ENCODE measurements at places on chromosomes 2 and 18. TPM values are rescaled to one million over a fixed set of nuclear protein-coding genes. Genes with fewer than 3 reads are reported as not detected.

CNGA3 gene
- 0.44 TPM for total RNA-seq

TSPYL6 gene
- total RNA-seq: not detected

MYCN gene
- 0.30 TPM for total RNA-seq

MC4R gene
- total RNA-seq: not detected

IL37 gene
- not detected for total RNA-seq

IL1R1 gene
- 65.8 TPM for total RNA-seq

CTAGE1 gene
- total RNA-seq: not detected

FZD7 gene
- 3.3 TPM for total RNA-seq

DNA sequence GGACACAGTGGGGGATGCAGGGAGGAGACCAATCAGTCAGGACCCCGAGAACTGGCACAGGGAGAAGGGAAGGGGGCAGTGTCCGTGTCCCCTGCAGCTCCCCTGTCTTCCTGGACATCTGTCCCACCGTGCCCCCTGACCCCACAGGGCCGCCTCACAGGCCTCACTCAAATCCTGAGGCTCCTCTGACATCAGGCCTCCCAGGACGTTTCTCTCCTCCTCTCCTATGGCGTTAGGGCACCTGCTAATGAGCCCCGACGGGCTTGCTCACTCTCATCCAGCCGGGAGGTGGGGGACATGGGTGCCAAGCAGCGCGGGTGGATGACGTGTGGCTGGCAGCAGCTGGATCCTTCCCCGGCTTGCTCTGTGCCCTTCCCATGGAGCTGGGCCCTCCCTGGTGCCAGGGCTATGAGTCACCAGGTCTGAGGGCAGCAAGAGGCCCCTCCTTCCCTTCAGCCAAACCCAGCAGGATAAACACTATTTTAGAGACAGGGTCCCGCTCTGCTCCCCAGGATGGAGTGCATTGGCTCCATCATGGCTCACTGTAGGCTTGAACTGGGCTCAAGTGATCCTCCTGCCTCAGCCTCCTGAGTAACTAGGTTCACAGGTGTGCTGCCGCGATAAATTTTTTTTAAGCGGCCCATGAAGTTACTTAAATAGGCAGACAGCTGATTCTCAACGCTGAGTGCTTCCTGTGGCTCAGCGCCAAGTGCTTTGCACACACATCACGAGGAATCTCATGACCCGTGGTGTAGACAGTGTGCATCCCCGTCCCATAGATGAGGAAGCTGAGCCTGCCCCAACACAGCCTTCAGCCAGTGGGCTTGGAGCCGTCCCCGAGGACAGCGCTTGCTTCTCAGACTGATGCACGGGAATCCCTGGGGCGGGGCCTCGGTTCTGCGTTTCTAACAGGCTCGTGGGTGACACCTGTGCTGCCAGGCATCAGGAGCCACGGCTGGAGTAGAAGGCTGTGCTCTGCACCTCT is 64.5 kb upstream of the HDAC4 start:
- H3K27me3 ChIP-seq: no peaks in the 10 kb centered on the region
- H3K36me3 ChIP-seq: no peaks in the 10 kb centered on the region
- H3K27ac ChIP-seq: peak overlapping the region; percentile 81
- H3K4me1 ChIP-seq: peaks cover 36% of the 10 kb centered on the region
- H3K4me3 ChIP-seq: no peak overlapping the region

GRCh38 chr2:12705742-12706141 is 11.0 kb upstream of the TRIB2 start:
- no peaks in the 10 kb centered on the region for H3K36me3 ChIP-seq
- no peaks in the 10 kb centered on the region for H3K27me3 ChIP-seq
- no peak overlapping the region for H3K27ac ChIP-seq
- no peak overlapping the region for H3K4me3 ChIP-seq
- DNase-seq: no peak

DNA sequence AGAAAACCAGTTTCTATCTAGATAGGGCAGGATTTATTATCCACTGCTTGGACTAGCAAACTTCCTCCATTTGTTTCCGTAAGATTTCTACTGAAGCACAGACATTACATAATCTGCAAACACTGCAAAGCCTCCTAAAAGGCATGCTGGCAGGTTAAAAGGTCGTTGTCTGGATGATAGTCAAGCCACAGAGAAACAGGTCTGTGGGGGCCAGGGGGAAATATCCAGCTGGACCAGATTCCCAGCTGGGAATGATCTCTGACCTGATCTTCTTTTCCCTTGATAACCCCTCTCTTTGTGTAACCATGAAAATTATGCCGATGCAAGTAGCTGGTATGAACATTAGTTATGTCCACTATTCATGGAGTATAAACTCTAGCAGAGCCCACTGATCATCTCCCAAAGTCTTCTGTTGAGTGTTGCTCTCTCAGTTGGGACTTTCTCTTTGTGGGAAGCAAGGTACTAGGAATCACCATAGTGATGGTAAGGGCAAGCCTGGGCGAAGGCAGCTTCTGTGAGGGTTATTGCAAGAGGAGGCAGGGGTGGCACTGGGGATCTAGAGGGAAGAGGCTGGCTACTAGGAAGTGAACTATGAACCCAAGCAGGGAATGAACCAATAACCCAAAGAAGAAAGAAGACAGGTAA is 61.3 kb downstream of the GDF7 start:
- H3K27me3 ChIP-seq: no peaks in the 10 kb centered on the region
- H3K4me3 ChIP-seq: no peak overlapping the region
- peaks cover 8% of the 10 kb centered on the region for H3K4me1 ChIP-seq
- no peak overlapping the region for H3K27ac ChIP-seq
- no peaks in the 10 kb centered on the region for H3K36me3 ChIP-seq
- DNase-seq: no peak

- no peaks in the 10 kb centered on the region for H3K36me3 ChIP-seq
- no peak for DNase-seq
- no peaks in the 10 kb centered on the region for H3K27me3 ChIP-seq
- H3K4me1 ChIP-seq: no peaks in the 10 kb centered on the region
- no peak overlapping the region for H3K27ac ChIP-seq
Measured at GRCh38 chr2:58638256-58638805, 397.2 kb upstream of the FANCL start.

DNA sequence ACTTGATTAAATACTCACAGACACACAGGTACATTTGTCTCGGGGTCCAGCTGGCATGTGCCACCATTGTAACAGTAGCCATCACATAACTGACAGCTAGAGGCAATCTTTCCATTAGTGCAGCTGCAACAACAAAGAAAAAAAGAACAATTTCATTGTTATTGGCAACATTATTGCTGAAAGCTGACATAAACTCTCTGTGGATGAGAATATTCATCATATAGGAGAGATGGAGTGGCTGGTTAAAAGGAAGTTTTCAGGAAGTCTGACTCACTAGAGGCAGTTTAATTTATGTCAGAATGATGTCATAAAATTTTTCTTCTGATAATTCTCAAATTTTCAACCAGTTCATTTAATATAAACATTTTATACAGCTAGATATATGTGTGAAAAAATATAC is 1490.0 kb upstream of the NXPH2 start:
- H3K27ac ChIP-seq: no peak overlapping the region
- no peak for DNase-seq

DNA sequence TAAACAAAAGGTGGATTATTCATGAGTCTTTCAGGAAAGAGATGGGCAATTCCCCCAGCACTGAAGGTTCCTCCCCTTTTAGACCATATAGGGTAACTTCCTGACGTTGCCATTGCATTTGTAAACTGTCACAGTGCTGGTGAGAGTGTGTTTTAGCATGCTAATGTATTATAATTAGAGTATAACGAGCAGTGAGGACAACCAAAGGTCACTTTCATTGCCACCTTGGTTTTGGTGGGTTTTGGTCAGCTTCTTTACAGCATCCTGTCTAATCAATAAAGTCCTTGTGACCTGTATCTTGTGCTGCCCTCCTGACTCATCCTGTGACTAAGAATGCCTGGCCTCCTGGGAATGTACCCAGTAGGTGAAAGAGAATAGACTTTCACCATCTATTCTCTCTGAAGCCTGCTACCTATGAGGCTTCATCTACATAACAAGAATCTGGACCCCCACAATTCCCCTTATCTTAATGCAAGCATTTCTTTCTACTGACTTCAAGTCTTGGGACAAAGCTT is 148.7 kb downstream of the CABLES1 start:
- H3K4me3 ChIP-seq: no peak overlapping the region
- no peak for DNase-seq
- no peaks in the 10 kb centered on the region for H3K27me3 ChIP-seq
- peaks cover 34% of the 10 kb centered on the region for H3K4me1 ChIP-seq

DNA sequence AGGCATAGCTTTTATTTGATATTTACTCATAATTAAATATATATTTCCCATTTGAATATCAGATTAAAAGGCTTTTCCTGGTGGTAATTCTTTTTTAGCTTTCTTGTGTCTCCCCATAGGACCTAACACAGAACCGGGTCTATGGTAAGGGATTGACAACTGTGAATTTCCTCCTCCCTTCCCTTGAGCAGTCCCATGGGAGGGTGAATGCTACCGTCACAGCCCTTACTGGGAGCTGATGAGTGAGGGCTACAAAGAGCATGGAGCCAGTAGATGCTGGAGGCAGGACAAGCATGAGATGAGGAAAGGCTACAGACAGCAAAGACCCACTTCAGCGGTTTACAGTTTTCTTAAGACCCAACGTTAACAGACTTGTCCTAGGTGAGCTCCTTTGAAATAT is 170.6 kb upstream of the EPAS1 start:
- no peak for DNase-seq
- no peaks in the 10 kb centered on the region for H3K36me3 ChIP-seq
- H3K4me1 ChIP-seq: peaks cover 8% of the 10 kb centered on the region
- no peak overlapping the region for H3K27ac ChIP-seq
- H3K27me3 ChIP-seq: no peaks in the 10 kb centered on the region
- no peak overlapping the region for H3K4me3 ChIP-seq

DNA sequence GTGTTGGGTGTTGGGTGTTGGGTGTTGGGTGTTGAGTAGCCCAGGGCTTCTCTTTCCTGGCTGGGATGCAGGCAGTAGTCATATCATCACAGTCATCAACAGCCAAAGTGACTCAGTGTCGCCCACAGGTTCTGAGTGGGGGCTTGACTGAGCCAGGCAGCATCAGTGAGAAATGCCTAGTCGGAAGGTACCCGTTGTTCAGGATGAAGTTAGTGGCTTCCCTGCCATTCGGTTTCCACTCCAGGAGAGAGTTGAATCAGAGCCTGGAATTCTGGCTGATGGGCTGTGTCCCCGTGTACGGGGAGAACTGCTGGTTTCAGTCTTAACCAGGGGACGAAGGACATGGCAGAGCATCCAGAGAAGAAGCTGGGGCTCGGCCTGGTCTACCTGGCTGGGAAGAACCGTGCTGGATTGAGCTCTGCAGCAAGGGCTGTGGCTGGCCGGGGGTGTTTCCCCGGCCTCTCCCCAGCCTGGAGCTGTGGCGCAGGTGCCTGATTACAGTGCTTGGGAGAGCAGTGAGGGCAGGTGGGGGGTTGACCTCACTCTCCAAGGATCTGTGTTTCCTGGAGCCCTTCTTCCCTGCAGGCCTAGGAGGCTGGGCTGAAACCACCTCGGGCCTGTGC is 49.4 kb downstream of the AGAP1 start:
- no peaks in the 10 kb centered on the region for H3K4me1 ChIP-seq
- H3K4me3 ChIP-seq: no peak overlapping the region
- H3K36me3 ChIP-seq: no peaks in the 10 kb centered on the region
- no peaks in the 10 kb centered on the region for H3K27me3 ChIP-seq

DNA sequence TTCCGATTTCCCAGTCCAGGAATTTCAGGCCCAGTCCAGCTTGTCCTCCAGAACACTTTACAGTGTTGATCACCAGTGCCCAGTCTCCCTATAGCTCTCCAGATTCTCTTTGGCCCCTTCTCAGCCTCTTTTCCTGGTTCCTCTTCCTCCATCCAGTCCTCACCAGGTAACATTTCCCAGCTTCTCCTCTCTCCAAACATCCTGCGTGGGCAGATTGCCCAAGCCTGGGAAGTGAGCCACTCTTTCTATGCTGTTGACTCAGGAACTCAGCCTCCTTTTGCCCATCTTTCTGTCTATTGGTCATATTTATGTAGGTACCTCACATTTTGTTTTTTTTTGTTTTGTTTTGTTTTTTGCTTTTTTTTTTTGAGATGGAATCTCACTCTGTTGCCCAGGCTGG is 109.4 kb downstream of the LYPD1 start:
- H3K27me3 ChIP-seq: no peaks in the 10 kb centered on the region
- H3K36me3 ChIP-seq: no peaks in the 10 kb centered on the region
- H3K4me3 ChIP-seq: no peak overlapping the region

GRCh38 chr2:200713704-200714064 is 98.0 kb upstream of the BZW1 start:
- DNase-seq: no peak
- peaks cover 4% of the 10 kb centered on the region for H3K4me1 ChIP-seq
- no peaks in the 10 kb centered on the region for H3K36me3 ChIP-seq
- peak overlapping the region; percentile 74 for H3K27ac ChIP-seq
- peak overlapping the region; percentile 62 for H3K4me3 ChIP-seq

GRCh38 chr2:30847329-30847728 is 40.1 kb upstream of the CAPN13 start:
- no peaks in the 10 kb centered on the region for H3K36me3 ChIP-seq
- H3K4me1 ChIP-seq: no peaks in the 10 kb centered on the region
- DNase-seq: no peak
- H3K4me3 ChIP-seq: no peak overlapping the region
- H3K27me3 ChIP-seq: no peaks in the 10 kb centered on the region
- H3K27ac ChIP-seq: no peak overlapping the region

DNA sequence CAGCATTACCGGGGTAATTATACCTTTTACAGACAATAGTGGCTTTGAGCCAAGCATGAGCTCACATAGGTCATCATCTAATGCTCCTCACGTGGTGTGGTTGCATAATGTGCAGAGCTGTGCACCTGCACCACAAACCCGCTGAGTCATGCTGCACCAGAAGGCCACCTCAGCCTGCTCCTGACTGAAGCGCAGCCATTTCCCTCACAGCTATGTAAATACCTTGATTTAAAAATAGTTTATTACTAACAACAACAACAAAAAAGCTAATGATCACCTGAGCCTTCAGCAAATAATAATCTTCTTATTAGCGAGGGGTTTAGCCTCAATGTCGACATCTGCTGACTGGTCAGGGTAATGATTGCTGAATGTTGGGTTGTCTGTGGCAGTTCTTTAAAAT is 238.8 kb downstream of the MBD5 start:
- no peak overlapping the region for H3K4me3 ChIP-seq
- H3K27me3 ChIP-seq: no peaks in the 10 kb centered on the region
- peaks cover 14% of the 10 kb centered on the region for H3K36me3 ChIP-seq
- no peaks in the 10 kb centered on the region for H3K4me1 ChIP-seq
- no peak overlapping the region for H3K27ac ChIP-seq

- H3K4me3 ChIP-seq: no peak overlapping the region
- no peak overlapping the region for H3K27ac ChIP-seq
- H3K27me3 ChIP-seq: no peaks in the 10 kb centered on the region
- DNase-seq: no peak
- no peaks in the 10 kb centered on the region for H3K36me3 ChIP-seq
Measured at GRCh38 chr2:235496239-235496621, 2.4 kb downstream of the AGAP1 start.

GRCh38 chr2:6978991-6979390 is 61.8 kb downstream of the RNF144A start:
- no peaks in the 10 kb centered on the region for H3K27me3 ChIP-seq
- no peaks in the 10 kb centered on the region for H3K36me3 ChIP-seq
- H3K4me1 ChIP-seq: no peaks in the 10 kb centered on the region
- no peak for DNase-seq
- H3K27ac ChIP-seq: no peak overlapping the region
- H3K4me3 ChIP-seq: no peak overlapping the region

All from esophagus squamous epithelium (tissue), 5 donors.